Amygdala (tissue), 56 donors: ENCODE measurements at places on chromosomes 1 and 21.

GRCh38 chr1:242065813-242066212 is 66.9 kb upstream of the MAP1LC3C start:
- no peak for DNase-seq

DNA sequence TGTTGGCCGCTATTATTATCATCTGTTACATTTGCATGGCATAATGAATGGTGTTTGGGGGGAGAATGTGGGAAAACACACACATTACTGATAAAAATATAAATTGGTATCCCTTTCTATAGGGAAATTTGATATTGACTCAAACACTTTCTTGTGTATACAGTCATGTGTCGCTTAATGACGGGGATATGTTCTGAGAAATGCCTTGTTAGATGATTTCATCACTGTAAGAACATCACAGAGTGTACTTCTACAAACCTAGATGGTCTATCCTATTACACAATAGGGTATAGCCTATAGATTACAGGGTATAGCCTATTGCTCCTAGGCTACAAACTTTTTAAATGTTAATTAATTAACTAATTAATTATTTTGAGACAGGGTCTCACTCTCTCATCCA is 67.2 kb upstream of the B3GALNT2 start:
- no peak for DNase-seq

DNA sequence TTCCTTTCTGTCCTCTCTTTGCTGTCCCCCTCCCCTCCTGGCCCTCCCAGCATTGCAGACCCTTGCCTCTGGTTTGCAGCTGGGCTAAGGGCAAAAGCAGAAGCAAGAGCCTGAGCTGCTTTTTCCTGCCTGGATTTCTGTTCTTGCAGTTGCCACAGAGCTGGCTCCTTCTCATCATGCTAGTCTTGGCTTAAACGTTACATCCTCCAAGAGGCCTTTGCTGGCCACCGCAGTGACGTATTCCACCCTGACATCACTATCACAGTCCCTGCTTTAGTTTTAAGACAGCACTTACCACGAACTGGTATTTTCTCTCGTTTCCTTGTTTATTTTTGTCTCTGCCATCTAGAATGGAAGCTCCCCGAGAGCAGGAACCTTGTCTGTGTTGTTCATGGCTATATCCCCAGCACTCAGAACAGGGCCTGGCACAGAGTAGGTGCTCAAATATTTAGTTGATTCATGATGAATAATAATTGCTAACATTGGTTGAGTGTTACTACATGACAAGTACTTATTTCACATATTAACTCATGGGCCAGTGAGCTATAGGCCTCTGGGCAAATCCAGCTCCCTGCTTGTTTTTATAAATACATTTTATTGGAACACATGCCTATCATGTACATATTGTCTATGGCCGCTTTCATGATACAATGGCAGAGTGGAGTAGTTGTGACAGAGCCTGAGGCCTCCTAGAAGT is 13.2 kb upstream of the CSF1 start:
- no peak for DNase-seq

DNA sequence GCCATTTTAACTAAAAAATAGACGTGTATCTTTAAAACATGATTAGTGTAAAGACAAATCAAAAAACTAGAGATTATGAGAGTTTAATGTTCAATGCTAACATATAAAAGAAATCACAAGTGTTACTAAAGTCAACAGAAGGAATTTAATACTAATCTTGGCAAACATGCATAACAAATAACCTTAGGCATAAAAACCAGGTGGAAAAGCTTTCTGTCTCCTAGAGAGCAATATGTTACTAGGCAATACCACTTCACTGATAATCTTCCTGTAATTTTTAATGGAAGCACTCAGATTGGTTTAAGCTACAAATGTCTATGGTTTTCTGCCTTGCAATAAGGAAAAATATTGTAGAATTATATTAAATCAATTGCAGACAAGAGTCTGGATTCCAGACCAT is 121.9 kb downstream of the NME7 start:
- no peak for DNase-seq

DNA sequence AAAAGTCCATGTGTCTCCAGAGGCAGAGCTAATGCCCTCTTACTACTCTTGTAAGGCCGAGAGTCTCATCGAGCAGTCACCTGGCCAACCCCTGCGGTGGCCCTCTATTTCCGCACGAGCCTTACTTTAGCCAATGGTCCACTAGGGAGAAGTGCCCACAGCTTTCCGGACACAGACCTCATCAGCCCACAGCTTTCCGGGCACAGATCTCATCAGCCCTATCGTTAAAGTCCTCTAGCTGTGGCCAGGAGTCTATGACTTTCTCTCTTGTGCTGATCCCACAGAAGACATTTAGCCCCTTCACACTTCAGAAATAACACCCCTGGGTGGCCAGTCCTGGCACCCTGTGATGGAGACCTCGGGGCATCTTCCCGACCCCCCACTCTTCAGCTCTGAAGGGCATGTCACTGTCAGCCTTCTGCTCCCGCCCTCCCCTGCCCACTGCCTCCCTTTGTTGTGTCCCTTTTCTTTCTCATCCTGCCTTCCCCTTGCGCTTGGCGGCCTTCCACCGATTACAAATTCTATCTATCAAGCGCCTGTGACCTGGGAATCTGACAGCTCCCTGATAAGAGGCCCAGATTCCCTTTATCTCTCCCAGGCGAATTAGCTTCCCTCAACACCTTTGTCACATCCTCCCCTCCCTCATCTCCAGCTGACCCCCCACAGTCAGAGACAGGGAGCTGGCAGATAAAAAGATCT is 161.0 kb downstream of the PLXNA2 start:
- DNase-seq = no peak

- DNase-seq = no peak
Measured at GRCh38 chr1:51989582-51990477, 670 bp downstream of the RAB3B start.

GRCh38 chr1:94698356-94698755 is 121.8 kb upstream of the SLC44A3 start:
- DNase-seq = no peak

- DNase-seq = no peak
Measured at GRCh38 chr1:224333309-224333926, 3.4 kb upstream of the NVL start.

DNA sequence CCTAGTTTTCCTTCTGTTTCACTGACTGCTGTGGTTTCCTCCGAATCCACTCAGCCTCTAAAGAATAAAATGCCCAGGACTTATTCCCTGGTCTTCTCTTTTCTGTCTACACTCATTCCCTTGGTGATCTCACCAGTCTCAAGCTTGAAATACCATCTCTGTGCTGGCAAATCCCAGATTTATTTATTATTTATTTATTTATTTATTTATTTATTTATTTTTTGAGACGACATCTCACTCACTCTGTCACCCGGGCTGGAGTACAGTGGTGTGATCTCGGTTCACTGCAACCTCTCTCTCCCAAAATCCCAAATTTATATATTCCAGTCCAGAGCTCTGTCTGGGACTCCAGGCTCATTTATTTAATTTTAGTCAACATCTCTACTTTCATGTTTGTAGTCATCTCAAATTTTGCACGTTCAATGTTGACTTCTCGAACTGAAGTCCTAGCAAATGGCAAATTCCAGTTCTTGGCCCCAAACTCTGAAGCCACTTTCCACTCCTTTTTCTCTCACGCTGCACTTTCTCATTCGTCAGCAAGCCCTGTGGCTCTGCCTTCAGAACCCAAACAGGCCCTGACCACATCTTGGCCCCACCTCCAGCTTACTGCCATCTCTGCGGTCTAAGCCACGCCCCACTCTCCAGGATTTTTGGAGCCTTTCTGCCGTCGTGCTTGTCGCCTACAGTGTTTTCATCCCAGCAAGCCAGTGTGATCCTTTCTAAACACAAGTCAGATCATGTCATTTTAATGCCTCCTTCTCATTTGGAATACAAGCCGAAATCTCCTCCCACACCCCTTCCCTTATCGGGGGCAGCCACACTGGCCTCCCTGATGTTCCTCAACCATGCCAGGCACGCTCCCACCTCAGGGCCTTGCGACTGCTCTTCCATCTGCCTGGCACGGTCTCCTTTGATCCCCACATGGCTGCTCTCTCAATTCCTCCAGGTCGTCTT is 14.2 kb upstream of the TENT5B start:
- DNase-seq = no peak

GRCh38 chr1:96524100-96524499 is 197.5 kb upstream of the PTBP2 start:
- DNase-seq = no peak

- DNase-seq = no peak
Measured at GRCh38 chr1:14987829-14988603, 165.5 kb upstream of the TMEM51 start.

DNA sequence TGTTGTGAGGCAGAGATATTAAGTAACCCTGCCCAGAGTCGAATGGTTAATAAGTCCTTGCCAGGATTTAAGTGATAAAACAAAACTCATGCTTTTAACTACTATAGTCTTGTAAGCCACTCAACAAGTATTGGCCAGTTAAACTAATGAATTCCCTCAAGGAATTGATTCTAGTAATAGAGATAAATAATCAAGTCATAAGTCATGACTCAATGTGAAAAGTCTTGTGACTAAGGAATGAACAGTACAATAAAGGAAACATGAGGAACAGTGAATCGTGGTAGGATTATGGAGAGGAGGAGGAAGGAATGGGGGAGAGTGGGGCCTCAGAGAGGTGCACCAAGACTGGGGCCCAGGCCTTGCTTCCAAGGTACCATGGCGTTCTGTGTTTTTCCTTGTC is 104.7 kb downstream of the FGGY start:
- no peak for DNase-seq

DNA sequence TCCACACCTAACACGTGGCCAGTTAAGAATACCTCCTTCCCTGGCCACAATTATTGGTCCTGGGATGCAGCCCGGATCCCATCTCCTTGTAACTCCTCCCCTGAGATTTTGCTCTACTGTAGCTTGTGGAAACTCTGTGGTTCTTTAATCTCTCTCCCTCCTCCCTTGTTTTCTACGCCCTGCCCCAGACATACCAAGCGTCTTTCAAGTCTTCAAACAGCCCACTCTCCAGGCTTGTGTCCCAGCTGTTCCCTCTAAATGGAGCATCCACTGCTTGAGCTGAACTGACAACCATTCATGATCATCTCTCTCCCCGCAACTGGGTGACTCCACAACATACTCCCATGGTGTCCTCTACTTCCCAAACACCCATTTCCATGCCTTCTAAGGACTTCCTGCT is 111.6 kb downstream of the SIPA1L2 start:
- DNase-seq = no peak

DNA sequence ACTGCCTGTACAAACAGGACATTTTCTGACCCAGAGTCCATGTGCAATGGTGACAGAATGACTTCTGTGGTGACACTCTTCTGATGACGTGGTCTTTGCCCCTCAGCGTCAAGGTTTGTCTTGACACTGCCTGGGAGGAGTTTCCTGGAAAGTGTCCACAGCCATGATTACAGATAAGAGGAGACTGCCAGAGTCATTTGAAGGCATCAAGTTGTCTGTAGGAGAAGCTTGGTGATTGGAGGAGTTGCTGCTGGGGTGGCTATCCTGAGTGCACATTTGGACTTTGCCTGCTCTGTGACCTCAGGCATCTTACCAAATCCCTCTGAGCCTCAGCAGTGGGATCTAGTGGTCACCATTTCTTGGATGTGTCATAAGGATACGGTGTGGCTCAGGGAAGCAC is 17.7 kb downstream of the TCHHL1 start:
- DNase-seq = no peak

DNA sequence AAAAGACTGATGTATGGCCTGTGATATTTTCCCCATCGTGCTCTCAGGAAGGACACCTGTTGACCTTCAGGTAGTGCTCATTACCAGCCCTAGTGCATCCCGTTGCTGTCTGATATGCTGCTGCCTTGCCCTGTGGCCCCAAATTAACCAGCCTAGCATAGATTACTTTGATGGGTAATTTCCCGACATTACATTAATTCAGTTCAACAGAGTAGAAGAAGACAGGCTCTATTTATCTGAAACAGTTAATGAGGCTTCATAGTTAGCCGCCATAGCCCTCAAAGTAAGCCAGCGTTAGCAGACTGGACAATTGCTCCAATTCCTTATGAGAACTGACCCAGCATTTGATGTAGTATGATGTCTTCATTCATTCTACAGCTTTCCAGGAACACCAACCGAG is 257.6 kb downstream of the OLFM3 start:
- no peak for DNase-seq

- DNase-seq = no peak
Measured at GRCh38 chr1:41317361-41317760, 43.9 kb upstream of the FOXO6 start.

DNA sequence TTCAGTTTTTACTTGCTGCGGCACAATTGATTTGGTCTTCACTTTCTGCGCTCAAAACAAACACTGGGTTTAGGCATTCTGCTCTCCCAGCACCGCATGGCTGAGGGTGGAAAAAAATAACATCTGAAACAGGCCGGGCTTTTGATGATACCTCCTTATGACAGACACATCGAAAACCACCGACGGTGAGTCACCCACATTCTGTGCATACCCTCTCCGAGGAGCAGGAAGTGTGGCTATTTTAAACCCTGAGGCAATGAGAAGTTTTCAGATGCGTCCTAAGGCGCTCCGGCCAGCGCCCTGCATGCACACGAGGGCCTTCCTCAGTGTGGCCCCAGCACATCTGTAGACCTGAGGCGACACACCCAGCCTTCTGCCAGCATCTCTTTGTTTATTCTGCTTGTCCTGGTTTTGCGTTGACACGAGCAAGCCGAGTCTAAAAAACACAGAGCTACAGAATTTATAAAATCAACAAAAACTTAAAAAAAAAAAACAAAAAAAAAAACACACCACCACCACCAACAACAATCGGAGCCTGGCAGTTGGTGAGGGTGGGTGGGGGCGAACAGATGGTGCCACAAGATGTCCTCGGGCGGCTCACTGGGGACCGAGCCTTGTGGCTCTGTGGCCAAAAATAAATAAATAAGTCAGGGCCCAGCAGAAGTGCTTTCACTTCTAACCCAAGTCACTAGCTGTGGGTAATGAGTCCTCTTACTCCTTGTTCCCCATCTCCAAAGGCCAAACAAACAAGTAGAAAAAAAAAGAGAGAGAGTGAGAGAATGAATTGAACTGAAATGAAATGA is 162.6 kb upstream of the IRF2BP2 start:
- DNase-seq = peak; percentile 13

GRCh38 chr1:176612791-176613190 is 149.8 kb downstream of the PAPPA2 start:
- DNase-seq = no peak

DNA sequence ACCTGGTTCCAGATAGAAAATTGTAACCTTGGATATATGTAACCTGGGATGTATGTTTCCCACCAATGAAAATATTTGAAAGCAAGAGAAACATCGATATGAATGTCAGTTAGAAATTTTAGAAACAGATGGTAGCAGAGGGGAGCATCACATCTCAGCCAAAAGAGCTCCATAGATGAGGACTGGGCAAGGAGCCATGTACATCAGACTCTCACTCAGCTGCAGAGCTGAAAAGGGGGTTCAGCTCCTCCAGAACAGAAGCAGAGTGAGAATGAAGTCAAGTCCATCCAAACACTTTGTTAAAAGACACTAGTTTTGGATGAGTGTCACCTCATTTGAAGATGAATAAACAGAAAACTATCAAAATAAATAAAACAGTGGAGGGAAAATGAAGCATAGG is 202.4 kb downstream of the HMCN1 start:
- no peak for DNase-seq
